ENCODE measurements at places on chromosomes 6 and 20.
A peak's percentile ranks its signal among the peaks of the same experiment; 100 is the strongest.

DNA sequence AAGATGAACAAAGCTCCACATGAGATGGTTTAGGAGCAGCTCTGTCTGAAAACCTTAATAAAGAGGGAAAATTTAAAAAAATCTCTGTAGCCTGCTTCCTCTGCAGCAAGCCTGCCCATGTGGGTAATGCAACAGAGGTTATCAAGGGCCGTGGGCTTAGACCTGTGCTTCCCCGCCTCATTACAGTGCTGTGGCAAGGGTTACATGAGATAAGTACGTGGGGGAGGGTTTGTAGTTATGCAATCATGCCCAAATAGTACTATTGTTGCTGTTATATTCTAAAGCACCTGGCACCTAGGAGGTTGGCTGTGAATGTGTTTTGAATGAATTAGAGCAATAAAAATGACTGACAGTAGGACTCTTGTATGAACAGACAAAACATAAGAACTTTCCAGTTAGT is 68.3 kb downstream of the PKHD1 start:
- DNase-seq = no peak

GRCh38 chr6:31068669-31069340 is 43.6 kb downstream of the C6orf15 start:
- peak; percentile 85 for DNase-seq

GRCh38 chr6:36944650-36945049 is 9.9 kb upstream of the PI16 start:
- no peak for DNase-seq

- no peak for DNase-seq
Observed at GRCh38 chr20:55172310-55173002, 697.1 kb downstream of the DOK5 start.

DNA sequence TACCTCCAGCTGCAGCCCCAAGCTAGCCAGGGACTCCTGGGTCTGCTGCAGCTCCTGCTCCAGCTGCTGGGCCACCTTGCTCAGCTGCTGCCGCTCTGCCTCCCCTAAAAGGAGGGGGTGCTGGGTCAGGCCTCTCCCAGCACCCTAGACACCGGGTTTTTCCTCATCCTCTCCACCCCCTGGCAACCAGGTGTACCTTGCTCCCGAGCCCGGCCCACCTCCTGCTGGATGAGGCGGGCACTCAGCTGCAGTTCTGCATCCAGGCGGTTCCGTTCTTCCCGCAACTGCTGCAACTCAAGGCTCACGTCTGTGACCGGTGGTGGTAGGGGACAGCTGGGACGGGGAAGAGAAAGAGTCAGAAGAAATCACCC is 6.1 kb upstream of the PSORS1C2 start:
- no peak for DNase-seq

- DNase-seq = no peak
Observed at GRCh38 chr6:76839505-76839904, 623.8 kb downstream of the HTR1B start.

DNA sequence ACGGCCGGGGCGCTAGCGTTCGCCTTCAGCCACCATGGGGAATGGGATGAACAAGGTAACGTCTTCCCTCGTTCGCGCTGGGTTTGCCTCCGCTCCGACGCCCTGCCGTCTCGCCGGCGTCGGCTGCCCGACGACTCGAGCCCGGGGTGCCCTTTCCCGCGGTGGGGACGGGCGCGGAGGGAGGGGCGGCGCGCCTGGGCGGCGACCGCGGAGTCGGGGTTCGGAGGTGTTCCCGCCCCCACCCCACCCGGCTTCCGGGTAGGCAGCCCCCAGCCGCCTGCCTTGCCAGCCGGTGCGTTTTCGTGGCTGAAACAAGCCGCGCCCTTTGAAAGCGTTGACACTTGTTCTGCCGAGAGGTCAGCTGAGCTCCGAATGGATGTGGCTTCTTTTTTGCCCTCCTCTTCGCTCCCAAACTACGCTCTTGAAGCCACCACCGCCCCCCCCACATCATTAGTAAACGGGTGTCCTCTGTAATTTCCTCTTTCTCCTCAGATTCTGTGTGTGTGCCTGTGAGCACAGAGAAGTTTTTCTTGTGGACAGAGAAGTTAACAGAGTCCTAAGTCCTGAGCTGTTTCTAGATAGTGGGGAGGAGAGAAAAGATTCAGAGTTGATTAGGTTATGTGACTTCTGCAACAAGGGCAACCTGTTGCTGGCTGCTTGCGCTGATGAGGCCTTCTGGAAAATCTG is 362 bp downstream of the DUSP22 start:
- peak; percentile 93 for DNase-seq

GRCh38 chr6:24060982-24061754 is 64.8 kb upstream of the NRSN1 start:
- no peak for DNase-seq

DNA sequence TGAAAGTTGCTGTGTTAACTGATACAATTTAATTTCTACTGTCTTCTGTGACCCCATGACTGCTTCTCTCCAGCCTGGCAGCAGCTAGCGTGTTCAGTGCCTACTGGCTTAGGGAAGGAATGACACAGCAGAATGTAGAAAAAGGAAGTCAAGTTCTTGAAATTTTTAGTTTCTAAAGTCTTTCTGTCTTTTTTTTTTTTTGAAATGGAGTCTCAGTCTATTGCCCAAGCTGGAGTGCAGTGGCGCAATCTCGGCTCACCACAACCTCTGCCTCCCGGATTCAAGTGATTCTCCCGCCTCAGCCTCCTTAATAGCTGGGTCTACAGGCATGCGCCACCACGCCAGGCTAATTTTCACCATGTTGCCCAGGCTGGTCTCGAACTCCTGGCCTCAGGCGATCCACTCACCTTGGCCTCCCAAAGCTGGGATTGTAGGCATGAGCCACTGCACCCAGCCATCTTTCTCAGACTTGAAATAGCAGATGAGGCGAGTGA is 39.3 kb downstream of the PCNA start:
- peak; percentile 95 for DNase-seq

DNA sequence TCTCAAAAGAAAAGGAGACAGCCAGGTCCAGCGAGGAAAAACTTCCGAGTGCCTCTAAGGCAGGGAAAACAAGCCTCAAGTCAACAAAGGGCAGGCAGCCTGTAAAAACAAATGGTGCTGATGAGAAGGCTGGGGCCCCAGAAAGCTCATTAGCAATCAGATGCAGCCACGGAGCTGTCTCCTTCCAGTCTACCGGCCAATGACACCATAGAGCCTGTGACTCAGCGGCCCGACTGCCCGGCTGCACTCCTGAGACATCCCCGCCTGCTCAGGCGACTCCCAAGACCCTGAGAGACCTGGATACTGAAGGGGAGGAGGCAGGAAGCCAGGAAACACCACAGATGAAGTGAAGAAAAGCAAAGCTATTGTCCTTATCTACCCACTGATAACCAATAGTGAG is 120.1 kb upstream of the HDDC2 start:
- no peak for DNase-seq

DNA sequence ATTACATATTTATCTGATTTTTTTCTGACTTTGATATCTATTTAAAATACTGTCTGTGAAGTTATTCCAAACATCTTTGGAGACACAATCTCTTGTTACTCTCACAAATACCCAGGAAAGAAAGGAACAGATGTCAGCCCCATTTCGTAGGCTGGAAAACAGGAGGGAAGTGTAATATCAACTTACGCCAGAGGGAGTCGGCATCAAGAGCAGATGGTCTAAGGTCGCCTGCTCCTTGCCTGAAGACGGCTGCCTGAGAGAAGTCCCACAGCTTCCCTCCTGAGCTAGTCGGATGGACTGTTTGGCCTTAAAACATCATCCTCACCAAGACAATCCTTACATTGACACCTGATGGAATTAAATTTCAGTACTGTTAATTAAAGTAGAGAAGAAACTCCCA is 13.4 kb downstream of the CST7 start:
- DNase-seq = no peak

- DNase-seq = no peak
Observed at GRCh38 chr6:30163918-30164654, 740 bp downstream of the TRIM15 start.

DNA sequence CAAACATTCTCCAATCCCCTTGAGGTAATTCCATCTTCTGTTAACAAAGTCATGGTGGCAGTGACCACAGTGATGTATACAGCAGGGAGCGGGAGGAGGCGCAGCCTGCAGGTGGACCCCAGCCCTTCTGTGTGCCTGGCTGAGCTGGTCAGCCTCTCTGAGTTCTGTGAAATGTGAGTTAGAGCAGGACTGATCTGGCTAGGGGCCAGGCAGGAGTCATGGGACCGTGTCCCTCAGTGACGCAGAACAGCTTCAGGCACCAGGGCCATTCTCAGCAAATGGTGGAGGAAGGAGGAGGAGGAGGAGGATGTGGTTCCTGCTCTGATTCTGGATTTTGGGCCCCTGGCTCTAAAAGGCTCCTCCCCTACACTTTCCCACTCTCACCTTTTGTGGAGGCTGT is 6.9 kb downstream of the PHACTR3 start:
- DNase-seq = no peak

- DNase-seq = no peak
Observed at GRCh38 chr6:111027219-111027618, 45.4 kb downstream of the RPF2 start.

DNA sequence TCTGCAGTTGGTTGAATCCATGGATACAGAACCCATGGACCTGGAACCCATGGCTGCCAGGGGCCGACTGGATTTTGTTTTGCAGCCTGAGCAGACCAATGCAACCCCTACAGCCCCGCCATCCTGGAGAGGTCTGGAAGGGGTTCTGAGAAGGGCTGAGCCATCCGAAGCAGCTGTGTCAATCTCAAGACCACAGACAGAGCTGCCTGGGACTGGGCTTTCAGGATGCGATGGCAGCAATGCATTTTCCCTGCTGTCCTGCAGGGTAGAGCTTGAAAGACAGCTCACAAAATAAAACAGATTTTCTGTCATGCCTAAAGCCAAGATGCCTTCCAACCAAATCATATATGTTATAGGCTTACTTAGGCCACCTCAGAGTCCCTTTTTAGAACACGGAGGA is 125.8 kb upstream of the NXT1 start:
- no peak for DNase-seq

DNA sequence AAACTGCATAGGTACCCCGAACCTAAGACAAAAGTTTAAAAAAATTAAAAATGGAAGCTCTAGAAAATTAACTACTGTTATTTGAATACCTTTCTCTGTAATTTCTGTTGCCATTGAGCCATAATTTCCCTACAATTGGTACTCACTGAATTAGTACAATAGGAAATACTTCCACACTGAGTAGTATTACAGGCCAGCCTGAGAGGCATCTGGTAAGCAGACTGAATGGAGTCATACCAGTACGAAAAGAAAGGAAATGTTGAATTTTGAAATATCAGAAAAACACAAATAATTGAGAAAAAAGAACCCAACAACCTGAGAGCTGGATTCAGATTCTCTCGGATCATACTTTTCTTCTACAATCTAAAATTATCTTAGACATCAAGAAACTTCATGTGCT is 791.3 kb downstream of the TENT5A start:
- DNase-seq = no peak

DNA sequence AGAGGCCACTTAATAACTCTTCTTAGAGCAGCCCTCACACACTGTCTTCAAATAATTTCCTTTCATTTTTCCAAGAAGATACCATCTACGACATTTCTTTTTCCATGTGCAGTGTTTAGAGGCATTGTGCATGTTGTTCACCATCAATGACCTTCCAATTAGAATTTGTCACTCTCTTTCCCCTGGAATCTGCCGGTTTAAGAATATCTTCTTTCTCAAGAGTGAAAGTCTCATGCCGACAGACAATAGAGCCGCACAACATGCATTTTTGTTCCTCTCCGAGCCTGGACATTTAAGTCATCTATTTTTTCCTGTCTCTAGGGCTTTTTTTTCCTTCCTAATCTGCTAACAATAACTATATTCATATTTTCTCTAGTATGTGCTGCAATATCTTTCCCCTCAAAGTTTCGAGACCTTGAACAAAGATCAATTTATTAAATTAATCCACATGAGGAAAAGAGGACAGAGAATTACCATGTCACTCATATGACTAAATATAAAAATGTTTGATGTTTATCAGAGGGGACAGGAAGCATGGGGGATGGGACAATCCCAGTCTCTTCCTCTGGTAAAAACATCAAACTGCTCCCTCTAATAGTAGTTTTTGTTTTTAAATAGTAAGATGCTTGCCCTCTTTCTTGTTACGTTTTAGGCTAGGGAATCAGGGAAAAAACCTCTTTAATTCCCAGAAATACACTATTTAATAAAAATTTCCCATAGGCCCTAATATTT is 893.4 kb downstream of the C6orf118 start:
- no peak for DNase-seq

DNA sequence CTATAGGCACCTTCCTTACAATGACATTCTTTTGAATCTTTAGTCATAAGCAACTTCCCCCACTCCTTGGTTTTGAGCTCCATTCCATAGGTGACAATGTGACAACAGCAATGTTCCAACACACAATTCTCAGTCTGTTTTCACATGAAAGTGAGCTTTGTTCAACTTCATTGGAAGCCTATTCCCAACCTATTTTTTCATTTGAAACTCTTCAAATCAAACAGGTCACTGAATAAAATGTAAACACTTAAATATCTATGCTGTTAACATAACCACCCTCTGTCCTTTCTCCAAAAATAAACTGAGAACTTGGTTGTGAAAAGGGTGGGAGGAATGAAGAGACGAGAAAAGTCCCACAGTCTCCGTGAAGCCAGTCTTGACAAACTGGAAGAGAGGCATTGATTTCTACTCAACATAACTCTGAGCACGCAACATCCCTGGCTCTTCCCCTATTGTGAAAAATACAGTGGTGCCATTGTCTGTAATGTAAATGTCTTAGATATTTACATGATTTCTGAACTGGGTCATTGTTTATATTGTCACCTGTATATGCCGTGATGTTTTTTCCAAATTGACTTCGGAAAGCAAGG is 343.1 kb downstream of the TFAP2A start:
- no peak for DNase-seq

All from suppressor macrophage treated with lipopolysaccharide for 1 hour (primary cell).